ENCODE measurements at places on chromosomes 3 and 15.

DNA sequence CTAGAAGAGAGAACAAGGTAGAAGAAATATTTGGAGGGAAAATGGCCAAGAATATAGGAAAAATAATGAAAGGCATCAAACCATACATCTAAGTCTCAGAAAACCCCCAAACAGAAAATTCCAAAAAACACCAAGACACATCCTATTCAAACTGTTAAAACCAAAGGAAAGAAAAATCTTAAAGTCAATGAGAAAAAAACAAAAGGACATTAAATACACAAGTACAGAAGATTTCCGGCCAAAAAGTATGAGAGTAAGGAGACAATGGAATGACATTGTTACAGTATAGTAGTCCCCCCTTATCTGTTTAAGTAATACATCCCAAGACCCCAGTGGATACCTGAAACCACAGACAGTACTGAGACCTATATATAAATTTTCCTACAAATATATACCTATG lies 18.8 kb downstream of the CLASP2 start:
- DNase-seq, result no peak

- DNase-seq, result no peak
Measured at GRCh38 chr3:181880331-181880730, 168.6 kb downstream of the SOX2 start.

DNA sequence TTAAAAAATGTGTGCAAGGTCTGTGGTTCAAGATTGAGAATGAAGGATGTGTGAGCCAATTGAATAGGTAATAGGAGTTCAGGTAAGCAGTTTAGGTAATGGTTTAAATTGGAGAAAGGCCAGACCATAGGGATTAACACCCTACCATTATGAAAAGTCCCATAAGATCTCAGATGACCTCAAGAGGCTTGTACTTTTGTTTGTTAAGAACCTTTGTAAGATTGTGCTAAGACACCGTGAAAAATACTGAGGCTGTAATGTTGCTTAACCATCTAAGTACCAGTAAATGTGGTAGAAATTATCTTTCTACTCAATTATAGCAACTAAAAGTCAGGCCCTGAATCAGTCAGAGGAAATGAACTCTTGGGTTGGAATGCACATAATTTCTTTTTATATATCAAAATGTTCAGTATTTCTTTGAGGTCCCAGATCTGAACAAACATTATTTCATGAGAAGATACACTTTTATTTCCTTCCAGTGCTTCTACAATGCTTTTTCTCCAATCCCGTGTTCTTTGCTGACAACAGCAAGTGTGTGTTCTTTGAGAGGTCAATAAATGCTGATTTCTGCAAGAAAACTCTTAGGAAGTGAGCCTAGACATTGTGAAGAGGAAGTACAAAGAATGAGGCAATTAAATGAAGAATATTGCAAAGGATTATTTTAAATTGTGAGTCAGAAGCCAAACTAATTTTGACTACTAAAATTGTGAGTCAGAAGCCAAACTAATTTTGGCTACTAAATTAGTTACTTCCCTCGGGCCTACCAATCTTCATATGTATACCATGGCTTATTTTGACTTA lies 66.4 kb downstream of the TCF12 start:
- no peak for DNase-seq

DNA sequence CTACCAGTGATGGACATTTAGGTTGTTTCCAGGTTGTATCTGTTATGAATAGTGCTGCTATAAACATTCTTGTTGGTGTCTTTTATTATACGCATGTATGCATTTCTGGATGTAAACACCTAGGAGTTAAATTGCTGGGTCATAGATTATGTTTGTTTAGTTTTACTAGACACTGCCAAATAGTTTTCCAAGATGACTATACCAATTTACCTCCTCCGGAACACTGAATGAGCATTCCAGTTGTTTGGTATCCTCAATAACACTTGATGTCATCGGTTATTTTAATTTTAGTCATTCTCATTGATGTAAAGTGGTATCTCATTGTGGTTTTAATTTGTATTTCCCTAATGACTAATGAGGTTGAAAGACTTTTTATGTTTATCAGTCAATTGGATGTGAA lies 36.6 kb upstream of the ARID3B start:
- no peak for DNase-seq

GRCh38 chr3:38031022-38031994 lies 1.9 kb upstream of the PLCD1 start:
- no peak for DNase-seq

DNA sequence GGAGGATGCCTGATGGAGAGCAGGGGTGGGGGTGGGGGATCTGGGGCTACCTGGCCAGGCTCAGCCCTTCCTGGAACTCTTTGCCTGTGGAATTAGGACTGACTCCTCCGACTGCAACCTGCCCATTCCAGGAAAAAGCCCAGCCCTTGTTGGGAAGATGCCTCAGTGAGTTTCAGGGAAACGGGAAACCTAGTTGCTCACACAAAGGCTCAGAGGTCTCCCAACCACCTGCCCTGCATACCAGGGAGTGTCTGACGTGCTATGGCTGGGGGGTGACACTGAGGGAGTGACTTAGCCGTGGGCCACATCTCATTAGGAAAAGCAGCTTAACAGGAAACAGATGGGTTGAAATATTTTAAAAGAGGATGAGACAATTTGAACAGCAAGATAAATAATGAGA lies 27.9 kb downstream of the CYP8B1 start:
- no peak for DNase-seq

DNA sequence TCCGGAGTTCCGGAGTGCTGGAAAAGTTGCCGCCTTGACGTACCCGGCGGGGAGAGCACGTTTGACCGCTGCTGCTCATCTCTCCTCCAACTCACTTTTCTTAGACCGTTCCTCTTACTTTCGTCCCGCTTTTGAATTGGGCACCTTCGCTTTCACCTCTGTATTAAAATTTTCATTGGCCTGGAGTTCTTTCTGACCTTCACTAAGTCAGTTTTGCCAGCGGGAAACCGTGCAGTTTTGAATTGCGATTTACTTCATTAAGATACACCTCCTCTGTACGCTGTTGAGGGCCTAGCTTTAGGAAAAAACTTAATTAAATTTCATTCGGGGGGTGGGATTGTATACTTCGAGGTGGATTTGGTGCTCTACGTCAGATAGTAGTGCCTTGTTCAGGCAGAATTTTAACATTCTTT lies 1.3 kb downstream of the GMPS start:
- no peak for DNase-seq
